ENCODE measurements at places on chromosomes 3 and 15.

GRCh38 chr15:68414206-68414555 is 17.8 kb downstream of the ITGA11 start:
- DNase-seq: no peak

DNA sequence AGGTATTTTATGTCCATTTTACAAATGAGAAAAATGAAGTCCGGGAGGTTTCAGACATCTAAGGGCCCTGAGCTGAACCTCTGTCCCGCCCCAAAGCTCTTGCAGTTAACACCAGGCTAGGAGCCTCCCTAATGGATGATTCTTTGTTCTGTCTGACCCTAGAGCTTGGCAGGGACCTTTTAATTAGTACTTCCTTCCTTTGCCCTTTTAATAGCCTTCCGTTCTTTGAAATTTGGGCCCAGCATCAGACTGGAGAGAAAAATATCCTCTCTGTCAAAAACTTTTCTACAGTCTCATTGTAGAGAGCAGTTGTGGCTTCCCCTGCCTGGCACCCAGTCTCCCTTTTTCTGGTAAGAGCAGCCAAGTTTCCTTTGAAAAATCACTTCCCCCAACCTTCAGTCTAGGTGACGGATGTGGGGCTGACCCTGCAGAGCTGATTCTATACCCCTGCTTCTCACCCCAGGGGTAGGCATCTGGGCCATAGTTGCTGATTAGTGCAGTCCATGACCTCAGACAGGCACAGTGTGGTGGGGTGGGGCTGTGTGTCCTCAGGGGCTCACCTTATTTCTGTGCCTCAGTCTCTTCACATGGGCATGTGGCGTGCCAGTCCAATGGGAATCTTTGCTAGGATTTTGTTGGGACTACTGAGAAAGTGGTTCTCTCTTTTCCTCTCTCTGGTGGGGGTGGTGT is 220.4 kb downstream of the ADAMTS9 start:
- no peak for DNase-seq

- no peak for DNase-seq
These were observed 645.0 kb upstream of the TBL1XR1 start for GRCh38 chr3:177842302-177842701.

DNA sequence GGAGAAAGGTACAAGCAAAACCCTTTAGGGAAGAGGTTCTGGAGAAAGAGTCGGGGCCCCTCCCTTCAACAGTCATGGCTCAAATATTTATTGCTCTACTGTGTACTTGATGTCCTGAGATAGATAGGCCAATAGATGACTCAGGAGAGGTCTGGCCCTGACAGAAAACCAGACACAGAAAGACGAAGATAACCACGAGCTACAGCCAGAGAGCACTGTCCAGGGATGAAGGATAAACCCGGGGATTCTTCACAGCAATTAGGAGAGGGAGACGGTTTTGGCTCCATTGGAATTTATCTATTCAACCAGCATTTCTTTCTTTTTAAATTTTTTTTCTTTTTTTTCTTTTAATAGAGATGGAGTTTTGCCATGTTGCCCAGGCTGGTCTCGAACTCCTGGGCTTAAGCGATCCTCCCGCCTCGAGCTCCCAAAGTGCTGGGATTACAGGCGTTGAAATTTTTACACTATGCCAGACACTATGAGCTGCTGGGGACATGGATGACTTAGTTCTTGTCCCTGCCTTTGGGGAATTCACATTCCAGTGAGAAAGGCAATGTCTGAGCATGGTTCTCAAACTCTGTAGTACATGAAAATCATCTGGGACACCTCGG is 4.6 kb upstream of the CIDEC start:
- no peak for DNase-seq

DNA sequence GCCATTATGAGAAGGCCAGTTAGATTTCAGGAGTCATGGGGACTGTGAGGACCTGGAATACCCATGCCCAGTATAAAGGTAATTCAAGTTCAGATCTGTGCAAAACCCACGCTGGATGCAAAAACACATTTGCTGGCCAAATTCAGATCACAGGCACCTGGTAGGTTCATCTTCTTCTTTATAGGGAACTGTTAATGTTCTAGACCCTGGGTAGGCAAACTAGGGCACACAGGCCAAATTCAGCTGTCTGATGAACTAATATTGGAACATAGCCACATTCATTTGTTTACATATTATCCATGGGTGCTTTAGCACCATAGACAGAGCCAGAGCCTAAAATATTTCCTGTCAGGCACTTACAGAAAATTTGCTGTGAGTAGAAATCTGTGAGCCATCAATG is 241.4 kb downstream of the PTPRG start:
- no peak for DNase-seq

- DNase-seq: no peak
These were observed 178.5 kb upstream of the ZBTB20 start for GRCh38 chr3:115325539-115325938.

DNA sequence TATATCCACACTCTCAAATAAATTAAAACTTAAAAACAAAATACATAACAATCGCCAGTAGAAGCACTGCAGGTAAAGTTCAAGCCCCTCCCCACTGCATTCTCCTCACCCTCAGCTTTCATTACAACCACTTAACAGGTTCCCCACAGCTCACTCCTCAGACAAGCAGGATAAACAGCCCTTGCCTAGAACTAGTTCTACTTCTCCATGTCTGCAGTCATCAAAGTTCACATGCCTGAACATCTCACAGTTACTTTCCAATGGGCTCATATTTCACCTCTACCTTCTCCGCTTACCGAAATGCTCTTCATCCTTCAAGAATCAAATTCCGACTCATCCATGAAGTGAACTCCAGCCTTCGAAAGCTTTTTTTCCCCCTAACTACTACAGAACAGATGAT is 4.1 kb downstream of the YEATS2 start:
- no peak for DNase-seq

DNA sequence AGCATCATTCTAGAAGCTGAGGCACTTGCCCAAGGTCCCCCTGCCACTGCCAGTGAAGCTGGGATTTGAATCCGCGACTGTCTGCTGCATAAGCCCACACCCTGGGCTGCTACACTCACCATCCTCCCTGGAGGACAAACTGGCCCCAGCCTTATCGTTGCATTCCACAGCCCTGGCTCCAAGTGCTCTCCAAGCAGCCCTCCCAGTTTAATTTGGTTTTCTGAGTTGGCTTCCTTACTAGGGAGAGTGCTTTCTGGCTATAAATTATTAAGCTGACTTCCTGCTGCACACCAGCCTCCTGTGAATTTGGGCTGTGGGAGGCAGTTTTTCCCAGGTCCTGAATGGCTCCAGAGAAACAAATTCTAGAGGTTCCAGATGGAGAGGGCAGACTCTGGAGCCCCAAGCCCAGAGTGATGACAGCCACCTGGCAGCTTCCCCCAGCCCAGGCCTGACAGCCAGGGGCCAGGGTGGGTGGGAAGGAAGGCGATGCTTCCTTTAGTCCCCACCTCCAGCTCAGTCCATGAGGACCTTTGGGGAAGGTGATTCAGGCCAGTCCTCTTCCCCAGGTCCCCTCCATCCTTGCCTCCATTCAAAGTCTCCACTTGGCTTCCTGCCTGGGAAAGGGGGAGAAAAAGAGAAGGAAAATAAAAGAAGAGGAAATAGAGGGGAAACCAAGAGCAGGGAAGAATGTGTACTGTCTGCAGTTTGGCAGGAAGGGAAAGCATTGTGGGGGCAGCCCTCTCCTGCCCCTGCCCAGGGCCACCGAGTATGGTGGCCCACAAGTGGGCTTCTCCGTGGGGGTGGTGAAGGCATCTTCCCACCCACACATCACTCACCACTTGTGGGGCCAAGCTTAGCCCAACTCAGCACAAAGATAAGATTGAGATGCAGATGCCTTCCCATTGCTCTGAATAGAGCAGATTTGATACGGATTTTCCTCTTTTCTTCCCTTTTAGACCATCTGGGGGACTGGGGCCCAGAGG is 69.6 kb downstream of the SEMA5B start:
- DNase-seq: no peak

DNA sequence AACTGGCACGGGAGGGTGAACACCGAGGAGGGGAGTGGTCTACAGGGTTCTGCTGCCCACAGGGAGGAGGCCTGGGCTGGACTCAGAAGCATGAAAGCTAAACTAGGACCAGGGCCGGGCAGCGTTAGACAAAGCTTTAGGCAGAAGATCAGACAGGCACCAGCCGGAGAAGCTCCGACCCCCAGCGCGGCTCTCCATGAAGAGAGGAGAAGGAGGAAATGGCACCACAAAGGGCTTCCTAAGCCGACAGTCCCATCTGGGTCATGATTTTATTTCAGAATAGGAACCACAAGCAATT is 61.2 kb downstream of the RUBCN start:
- DNase-seq: no peak

DNA sequence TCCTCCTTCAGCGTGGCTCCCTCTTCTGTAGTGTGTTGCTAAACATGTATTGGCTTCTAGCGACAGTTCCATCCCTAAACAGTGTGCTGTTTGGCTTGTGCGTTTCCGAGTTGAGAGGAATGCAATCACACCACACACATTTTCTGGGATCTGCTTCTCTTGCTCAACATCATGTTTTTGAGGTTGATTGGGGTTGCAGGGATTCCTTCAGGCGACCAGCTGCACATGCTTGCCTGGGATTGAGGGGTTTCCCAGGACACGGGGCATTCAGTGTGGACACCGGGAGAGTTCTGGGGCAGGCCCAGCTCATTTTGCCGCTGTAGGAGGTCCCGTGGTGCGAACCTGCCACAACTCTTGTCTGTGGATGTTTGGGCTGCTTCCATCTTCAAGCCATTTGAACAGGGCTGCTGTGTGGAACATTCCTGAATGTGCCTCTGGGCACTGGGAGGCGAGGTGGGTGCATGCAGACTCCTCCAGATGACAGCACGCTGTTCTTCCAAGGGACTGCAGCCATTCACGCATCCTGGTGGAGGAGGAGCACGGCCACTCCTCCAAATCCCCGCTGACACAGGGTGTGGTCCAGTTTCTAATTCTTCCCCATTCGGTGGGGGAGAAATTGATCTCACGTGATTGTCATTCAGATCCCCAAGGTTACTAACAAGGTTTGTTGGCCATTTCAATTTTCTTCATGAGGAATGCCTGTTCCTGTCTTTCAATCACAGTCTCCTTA is 82.8 kb downstream of the PLXNA1 start:
- DNase-seq: no peak

DNA sequence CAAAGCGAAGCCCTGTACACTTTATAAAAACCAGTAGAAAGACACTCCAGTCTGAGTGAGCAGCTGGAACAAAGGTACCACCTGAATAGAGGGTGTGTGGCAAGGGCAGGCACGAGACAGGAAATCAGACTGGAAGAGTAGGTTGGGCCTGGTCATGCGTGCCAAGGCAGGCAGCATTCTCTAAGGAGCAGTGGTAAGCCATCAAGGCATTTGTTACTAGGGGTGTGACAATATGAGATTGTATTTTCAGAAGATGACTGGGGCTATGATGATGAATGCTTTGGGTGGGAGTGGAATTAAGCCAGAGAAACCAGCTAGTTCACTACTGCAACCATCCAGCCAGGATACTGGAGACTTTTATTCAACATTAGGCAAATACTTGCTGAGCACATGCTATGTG is 5.0 kb downstream of the JMJD7 start:
- DNase-seq: no peak

DNA sequence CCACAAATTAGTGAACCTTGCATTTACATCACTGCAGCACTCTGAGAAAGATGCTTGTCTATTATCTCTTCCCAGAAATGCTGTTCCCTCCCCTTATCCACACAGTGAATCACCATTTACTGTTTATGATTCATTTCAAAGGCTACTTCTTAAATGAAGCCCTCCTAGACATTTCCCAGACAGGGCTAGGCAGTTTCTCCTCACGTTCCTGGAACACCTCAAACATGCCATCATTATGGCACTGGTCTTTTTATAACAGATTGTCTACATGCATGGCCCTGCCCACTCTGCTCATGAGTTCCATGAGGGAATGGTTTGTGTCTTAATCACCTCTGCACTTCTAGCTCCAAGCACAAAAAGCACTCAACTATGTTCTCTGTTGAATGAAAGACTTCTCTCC is 32.2 kb upstream of the TM2D3 start:
- DNase-seq: no peak

GRCh38 chr3:191158815-191159214 is 40.2 kb upstream of the OSTN start:
- no peak for DNase-seq

DNA sequence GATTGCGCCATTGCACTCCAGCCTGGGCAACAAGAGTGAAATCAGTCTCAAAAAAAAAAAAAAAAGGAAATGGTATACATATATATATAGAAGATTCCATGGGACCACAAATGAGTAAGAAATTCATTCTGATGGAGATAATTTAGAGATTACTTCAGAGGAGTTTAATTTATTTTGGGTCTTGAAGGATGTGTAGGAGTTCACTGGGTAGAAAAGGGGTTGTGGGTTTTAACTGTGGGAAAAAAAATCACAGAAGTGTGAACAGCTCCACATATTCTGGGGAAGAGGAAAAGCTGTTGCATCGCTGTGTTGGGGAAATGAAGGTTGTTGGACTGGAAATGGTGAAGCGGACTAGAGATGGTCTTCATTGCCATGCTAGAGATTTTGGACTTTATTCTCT is 4.1 kb upstream of the ICE2 start:
- no peak for DNase-seq

DNA sequence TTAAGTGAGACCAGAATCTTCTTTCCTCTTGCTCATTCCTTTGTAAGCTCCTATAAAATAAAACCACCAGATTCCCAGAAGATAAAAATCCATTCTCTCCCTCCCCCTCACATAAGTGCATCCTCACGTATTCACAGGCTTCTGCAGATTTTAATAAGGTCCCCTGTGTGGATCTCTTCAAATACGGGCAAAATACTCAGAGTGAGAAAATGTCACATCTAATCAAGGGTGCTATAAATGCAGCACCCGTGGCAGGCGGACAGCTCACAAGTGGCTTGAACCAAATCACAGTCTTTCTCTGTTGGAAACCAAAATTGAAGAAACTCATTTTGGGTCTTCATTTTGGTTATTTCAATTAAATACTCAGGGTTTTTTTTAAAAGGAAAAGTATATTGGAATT is 212.9 kb upstream of the CMC1 start:
- DNase-seq: no peak

GRCh38 chr15:70185251-70185711 is 87.6 kb upstream of the TLE3 start:
- no peak for DNase-seq

GRCh38 chr3:165081183-165081582 is 2.9 kb upstream of the SI start:
- DNase-seq: no peak

GRCh38 chr15:69593981-69594966 is 141.7 kb downstream of the RPLP1 start:
- DNase-seq: no peak

DNA sequence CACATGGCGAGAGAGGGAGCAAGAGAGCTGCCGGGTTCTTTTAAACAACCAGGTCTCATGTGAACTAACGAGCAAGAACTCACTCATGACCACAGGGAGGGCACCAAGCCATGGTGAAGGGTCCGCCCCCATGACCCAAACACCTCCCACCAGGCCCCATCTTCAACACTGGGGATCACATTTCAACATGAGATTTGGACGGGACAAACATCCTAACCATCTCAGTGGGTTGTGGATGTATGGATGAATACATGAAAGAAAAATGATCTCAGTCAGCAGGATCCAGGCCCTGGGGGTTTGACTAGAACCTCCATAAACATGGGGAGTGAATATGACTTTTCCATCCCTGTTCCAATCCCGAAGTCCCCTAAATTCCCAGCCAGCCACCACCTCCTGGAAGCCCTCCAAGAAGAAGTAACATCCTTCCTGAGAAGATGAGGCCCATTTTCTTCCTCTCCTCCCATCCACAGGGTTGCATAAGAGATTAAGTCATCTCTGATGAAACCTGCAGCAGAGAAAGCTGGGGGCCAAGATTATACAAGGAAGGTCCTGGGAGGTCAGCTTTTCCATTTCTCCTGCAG is 9.5 kb downstream of the CAV3 start:
- DNase-seq: no peak
